ENCODE measurements at places on chromosomes 11 and 22.

DNA sequence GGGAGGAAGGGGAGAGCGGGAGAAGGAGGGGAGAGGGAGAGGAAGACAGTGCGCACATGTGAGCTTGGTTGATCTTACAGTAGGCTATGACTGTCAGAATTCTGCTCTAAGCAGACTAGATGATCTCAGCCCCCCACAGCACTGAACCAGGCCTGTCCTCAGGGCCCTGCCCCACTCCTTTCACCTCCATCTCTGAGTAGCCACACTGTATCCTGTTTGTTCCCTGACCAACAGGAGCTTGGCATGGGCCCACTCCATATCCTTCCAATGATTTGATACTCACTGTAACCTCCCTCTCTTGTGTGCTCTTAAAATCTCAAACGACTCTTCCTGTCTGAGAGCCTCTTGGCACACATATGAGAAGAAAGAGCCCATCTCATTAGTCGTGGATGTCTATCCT is 86.1 kb upstream of the PARVA start:
- DNase-seq = no peak

DNA sequence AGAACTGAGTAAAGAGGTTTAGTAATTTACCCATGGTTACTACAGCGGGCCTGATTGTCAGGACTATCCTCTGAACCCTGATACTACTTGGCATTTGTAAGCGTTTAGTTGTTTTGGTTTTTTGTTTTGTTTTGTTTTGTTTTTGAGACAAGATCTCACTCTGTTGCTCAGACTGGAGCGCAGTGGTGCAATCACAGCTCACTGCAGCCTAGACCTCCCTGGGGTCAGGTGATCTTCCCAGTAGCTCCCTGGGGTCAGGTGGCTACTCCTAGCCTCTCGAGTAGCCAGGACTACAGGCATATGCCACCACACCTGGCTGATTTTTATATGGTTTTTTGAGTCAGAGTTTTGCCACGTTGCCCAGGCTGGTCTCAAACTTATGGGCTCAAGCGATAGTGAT is 118.6 kb downstream of the WNT11 start:
- DNase-seq = no peak

GRCh38 chr11:107179829-107180228 is 161.6 kb upstream of the GUCY1A2 start:
- no peak for DNase-seq

DNA sequence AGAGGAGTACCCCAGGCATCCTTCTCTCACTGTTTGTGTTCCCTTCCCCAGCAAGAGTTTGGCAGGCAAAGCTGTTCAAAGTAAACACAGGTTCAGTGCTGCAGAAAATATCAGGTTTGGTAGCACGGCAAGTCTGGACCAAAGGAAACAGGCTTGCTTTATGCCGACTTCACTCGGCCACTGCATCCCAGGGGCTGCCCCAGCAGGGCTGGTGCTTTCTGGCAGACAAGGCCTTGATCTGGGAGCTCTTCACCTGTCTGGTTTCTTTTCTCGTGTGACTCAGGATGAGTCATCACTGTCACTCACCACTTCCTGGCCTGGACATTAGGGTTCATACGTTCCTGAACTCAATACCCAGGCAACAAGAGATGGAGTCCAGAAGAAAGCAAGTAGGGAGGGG is 52.6 kb upstream of the NAV2 start:
- peak; percentile 41 for DNase-seq

DNA sequence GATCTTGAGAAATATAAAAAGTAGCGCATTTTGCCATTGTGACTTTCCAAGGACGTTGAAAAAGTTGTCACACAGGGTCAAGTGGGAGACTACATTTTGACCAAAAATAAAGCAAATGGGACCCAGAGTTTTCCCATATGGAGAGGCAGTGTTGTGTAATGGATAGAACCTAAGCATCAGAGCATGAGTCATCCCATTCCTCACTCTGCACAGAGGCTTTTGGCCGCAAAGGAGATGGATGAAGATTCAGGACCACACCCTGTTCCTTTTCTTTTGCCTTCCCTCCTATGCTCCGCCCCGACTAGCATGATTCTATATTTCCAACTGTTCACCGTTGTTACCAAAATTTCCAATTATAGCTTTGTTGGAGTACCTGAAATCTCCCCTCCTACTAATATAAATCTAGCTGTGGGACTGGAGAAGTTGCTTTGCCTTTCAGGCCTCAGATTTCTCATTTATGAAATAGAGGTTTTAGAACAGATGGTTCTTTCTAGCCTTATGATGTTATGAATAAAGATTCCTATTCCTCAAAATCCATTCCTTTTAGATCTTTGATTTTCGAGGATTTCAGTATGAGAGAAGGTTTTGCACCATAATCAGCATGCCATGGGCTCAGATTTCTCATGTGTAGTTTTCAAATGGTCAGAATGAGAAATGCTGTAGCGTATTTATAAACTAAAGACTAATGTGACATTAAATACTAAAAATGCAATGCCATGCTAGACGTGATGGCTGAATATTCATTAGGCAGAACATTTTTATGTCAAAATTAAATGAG is 921.9 kb upstream of the TENM4 start:
- DNase-seq = no peak

DNA sequence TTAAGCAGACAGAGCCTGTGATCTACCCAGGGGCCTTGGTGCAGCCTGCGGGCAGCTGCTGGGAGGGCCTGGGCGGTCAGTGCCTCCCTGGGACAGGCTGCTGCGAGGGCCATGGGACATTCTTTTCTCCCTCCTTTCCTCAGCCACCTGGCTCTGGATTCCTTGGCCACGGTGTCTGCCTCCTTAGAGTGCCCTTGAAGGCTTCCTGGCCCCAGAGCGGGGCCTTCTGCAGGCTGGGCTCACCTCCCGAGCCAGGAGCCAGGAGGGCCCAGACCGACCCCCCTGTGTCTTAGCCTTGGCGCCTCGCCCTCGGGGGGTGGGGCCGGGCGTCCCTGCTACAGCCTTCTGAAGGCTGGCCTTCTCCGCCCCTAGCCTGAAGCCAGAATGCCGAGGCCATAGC is 231.2 kb downstream of the TBC1D22A start:
- DNase-seq = no peak

DNA sequence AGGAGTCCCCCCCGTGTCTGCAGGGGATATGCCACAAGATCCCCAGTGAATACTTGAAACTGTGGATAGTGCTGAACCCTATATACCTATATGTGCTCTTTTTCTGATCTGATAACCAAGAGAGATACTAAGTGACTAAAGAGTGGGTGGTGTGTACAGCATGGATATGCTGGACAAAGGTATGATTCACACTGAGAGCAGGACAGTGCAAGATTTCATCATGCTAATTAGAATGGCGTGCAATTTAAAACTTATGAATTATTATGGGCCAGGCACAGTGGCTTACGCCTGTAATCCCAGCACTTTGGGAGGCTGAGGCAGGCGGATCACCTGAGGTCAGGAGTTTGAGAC is 90.2 kb upstream of the ALKBH3 start:
- DNase-seq = no peak

- no peak for DNase-seq
Observed at GRCh38 chr22:37768273-37768672, 39.5 kb upstream of the GCAT start.

GRCh38 chr11:81497202-81497804 is 1236.4 kb downstream of the FAM181B start:
- DNase-seq = peak; percentile 13

- peak; percentile 76 for DNase-seq
Observed at GRCh38 chr22:50184004-50184901, 1.5 kb upstream of the TRABD start.

GRCh38 chr11:44621140-44621681 is 55.7 kb downstream of the CD82 start:
- peak; percentile 83 for DNase-seq

DNA sequence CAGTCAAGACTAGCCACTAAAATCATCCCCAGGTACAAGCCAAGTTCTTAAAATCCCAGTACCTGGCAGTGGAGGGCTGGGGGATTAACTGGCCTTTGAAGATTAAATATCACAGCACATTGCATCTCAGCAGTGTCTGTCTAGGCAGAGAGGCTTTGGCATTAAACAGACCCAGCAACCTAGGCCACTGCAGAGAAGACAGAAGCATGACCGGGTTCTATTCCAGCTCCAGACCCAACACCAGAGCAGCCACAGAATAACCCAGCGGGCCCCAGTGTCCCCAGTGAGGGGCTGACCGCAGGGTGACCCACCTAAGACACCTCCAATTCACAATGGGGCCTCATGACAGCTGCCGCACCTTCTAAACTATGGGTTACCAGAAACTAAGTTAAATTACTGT is 88.2 kb downstream of the SHANK2 start:
- DNase-seq = no peak

- DNase-seq = no peak
Observed at GRCh38 chr11:108474664-108475463, 7.5 kb upstream of the C11orf65 start.

DNA sequence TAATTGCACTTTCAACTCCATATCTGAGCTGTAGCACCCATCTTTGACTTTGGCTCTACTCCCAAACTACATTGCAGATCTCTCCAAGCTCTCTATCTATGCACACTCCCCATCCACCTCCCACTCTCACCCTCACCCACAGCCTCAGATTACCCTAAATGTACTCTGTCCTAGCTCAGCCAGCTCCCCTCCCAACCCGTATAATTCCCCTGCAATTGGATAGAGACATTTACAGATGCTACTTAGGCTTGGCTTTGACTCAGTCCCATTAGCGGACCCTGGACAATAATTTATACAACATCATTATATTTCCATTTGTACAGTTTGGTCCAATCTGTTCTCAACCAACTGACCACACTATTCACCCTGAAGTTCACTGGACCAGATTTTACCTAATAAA is 338.9 kb upstream of the ANO3 start:
- DNase-seq = no peak

DNA sequence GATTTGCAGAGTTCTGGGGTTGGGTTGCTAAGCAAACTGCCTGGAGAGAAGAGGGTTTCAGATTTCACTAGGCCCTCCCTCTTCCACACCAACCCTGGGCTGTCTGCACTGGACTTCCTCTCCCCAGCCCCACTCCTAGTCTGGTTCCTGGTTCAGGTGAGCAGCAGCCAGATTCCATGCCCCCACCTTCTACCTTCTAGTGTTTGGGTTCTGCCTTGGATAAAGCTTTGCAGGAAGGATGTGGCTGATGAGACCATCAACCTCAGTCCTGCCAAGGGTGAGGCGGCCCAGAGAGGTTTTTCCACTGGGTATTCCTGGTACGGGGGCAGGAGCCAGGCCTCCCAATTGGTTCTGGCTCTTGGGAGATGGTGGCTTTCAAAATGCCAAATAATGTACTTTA is 68.3 kb downstream of the BCR start:
- peak; percentile 56 for DNase-seq

DNA sequence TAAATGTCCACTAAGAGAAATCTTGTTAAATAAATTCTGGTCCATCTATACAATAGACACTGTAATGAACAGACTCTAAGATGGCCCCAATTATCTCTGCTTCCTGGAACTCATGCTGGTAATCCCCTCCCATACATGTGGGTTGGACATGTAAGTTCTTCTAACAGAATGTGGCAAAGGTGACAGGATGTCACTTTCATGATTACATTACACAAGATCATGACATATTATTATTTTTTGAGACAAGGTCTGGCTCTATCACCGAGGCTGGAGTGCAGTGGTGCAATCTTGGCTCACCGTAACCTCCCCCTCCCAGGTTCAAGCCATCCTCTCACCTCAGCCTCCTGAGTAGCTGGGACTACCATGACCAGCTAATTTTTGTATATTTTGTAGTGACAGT is 14.6 kb upstream of the NDUFC2 start:
- DNase-seq = no peak

DNA sequence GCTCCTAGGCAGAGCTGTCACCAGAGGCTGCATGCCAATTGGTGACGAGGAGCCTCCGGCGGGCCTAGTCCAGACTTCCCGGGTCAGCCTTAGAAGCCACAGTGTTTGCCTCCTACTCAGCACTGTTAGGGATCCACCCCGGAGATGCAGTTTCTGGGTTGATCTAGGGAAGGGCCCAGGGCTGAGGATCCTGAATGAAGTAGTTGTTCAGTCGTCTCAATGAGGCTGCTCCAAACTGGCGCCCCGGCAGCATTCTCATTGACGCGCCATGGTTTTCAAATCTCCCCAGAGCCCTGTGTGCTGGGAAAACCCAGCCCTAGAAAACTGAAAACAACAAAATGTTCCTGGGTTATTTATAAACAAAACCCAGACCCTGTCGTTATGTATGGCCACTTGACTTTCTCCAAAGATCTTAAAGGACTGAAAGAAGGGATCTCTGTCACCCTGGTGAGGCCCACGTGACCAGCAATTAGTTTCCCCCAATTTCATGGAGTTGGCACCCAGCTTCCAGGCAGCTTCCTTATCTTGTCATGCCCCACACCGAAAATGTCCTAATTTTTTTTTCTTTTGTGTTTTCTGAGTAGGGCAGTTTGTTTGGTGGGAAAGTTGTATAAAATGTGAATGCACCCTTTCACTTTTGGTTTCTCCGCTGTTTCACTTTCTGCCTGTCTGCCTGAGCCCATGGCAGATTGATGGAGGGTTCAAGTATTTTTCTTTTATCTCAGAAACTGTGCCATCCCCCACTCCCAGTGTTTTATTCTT is 2.0 kb upstream of the EHD1 start:
- DNase-seq = no peak

DNA sequence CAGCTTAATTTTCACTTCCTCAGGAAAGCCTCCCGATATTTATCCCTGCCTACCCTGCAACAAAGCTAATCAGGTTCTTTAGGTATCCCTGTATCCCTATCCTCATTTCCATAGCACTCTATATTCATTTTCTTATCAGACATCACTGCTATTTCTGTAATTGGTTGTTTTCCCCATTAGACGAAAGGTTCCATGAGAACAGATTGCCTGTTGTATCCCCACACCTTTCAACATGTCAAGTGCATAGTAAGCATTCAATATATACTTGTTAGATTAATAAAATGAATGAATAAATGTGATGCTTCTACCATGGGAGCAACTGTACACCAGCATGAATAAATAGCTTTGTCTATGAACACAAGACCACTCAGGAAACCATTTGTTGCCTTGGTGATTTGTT is 499.8 kb downstream of the DLG2 start:
- DNase-seq = no peak

DNA sequence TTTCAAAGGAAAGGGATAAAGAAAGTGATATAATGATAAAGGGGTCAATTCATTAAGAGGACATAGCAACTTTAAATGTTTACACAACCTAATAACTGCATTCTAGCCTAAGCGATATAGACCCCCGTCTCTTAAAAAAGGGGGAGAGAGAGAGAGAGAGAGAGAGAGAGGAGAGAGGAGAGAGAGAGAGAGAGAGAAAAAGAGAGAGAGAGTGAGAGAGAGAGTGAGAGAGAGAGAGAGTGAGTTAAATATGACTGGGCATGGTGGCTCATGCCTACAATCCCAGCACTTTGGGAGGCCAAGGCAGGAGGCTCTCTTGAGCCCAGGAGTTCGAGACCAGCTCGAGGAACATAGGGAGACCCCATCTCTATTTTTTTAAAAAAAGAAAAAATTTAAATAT is 90.2 kb upstream of the GAL start:
- DNase-seq = no peak

DNA sequence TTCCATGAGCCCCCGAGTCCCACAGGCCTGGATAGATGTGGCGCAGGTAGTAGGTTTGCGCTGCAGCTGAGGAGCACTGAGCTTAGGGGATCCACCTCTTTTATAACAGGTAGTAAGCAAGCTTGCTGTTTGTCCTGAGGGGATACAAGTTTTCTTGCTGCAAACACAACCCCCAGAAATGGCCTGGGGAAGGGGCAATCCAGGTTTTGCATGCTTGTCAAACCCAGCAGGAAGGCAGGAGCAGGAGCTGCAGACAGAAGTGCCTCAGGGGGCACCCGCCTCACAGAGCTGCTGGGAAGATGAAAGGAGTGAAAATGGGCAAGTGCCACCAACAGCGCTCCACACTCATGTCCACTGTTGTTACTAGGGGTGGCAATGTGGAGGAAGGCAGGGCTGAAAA is 18.5 kb downstream of the APOL5 start:
- no peak for DNase-seq

Data from AG08396 (cell line).